ENCODE measurements at places on chromosomes 5 and 9.

GRCh38 chr9:72997387-72997995 is 44.6 kb upstream of the ALDH1A1 start:
- no peak for DNase-seq

GRCh38 chr5:180137401-180138213 is 66.0 kb upstream of the RNF130 start:
- DNase-seq = no peak

GRCh38 chr5:11234501-11234911 is 473.5 kb upstream of the DAP start:
- peak; percentile 30 for DNase-seq

- DNase-seq = no peak
Measured at GRCh38 chr9:129523943-129524581, 96.8 kb downstream of the C9orf50 start.

DNA sequence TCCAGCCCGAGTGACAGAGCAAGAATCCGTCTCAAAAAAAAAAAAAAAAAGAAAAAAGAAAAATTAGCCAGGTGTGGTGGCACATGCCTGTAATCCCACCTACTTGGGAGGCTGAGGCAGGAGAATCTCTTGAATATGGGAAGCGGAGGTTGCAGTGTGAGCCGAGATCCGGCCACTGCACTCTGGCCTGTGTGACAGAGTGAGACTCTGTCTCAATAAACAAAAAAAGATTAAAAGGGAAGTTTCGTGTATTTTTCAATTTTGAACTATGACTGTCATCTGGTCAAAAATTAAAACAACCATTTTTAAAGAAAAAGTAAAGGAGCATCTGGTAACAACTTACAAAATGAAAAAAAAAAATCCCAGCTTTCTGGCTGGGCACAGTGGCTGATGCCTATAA is 36.3 kb upstream of the PLIN2 start:
- no peak for DNase-seq

GRCh38 chr5:74301576-74301975 is 339.0 kb downstream of the ENC1 start:
- DNase-seq = no peak

GRCh38 chr9:134054891-134055811 is 12.7 kb downstream of the BRD3 start:
- DNase-seq = no peak

GRCh38 chr5:179235416-179236400 is 109.6 kb downstream of the ADAMTS2 start:
- no peak for DNase-seq
